ENCODE measurements at places on chromosomes 5 and 9.

- DNase-seq = no peak
Observed at GRCh38 chr5:151757233-151758140, 944 bp downstream of the ATOX1 start.

DNA sequence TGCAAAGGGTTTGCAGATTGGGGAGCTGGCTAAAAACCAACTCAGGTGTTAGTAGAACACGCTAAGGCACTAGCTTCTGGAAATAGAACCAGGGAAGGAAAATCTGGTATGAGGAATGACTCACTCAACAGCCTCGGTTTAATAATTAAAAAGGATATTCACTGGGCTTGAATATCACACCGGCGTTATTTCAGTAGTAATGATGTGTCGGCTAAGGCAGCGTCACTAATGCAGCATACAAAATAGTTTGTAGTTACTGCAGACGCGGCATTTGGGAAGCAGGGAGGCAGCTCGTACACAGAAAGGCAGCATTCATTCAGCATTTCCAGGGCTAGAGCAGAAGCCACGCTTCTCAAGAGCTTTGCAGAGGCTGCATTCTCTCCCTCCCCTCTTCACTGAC lies 1.7 kb downstream of the ADRA1B start:
- DNase-seq = no peak

DNA sequence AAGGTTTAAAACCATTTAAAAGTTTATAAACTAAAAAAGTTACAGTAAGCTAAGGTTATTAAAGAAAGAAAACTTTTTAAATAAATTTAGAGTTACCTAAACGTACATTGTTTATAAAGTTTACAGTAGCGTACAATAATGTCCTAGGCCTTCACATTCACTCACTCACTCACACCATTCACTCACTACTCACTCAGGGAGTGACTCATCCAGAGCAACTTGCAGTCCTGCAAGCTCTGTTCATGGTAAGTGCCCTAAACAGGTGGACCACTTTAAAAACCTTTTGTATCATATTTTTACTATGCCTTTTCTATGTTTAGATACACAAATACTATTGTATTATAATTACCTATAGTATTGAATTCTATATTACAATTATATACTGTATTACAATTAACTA lies 190.8 kb upstream of the RASA1 start:
- no peak for DNase-seq

DNA sequence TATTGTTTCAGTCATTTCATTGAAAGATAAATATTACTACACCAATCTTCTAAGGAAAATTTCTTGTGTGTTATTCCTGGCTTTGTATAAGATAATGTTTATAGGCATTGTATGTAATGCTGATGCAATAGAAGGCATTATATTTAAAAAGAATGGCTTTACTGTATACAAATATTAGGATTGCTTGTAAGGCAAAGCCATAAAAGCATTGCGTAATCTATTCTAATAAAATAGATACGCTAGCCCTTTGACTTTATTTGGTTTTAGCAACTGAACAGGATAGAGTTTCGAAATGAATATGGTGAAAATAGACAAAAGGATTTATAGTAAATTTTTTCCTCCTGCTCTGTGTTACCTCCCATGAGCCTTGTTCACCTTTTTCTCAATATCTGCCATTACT lies 5.5 kb upstream of the LYSMD3 start:
- no peak for DNase-seq

DNA sequence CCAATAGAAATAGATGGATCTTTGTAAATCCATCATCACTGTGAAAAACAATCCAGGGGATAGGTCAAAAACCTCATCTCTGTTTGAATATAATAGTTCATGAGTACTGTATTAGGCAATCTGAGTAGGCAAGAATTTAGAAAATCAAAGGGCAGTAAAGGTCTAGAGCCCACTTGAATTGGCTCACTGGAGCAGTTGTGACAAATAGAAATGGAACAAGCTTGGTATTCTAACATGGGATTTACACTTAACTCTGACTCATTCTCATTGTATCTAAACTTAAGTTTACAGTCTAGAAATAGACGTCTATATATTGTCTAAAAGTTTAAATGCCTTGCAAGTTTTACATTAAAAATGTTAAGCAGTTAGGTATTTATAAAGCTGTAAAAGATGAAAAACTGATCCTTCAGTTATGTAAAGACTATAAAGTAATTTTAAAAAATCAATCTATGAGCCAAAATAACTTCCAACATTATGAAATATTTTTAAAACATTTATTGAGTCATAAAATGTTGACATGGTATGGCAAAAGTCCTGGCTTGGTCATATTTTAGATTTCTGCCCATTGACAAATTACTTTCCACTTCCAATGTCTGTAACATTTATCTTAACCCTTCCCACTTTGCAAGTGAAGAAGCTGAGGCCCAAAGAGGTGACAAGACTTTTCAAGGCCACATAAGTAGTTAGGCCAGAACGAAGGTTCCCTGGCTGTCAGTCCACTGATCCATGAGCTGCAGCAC lies 203.7 kb upstream of the NREP start:
- DNase-seq = no peak

DNA sequence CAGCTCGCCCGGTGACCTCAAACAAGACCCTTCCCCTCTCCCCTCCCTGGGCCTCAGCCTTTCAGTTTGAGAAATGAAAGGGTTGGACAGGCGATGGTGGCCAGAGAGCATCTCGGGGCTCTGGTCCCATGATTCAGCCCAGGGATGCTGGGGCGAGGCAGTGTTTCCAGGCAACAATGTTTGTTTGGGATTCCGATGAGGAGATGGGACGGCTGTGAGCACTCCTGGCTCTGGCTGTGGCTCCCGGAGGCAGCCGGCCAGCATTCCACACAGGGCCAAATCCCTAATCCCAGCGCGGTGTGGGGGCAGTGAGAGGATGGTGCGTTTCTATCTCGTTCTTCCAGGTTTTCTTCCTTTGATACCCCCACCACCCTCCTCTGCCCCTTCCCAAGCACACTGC lies 66.0 kb downstream of the HMCN2 start:
- no peak for DNase-seq

DNA sequence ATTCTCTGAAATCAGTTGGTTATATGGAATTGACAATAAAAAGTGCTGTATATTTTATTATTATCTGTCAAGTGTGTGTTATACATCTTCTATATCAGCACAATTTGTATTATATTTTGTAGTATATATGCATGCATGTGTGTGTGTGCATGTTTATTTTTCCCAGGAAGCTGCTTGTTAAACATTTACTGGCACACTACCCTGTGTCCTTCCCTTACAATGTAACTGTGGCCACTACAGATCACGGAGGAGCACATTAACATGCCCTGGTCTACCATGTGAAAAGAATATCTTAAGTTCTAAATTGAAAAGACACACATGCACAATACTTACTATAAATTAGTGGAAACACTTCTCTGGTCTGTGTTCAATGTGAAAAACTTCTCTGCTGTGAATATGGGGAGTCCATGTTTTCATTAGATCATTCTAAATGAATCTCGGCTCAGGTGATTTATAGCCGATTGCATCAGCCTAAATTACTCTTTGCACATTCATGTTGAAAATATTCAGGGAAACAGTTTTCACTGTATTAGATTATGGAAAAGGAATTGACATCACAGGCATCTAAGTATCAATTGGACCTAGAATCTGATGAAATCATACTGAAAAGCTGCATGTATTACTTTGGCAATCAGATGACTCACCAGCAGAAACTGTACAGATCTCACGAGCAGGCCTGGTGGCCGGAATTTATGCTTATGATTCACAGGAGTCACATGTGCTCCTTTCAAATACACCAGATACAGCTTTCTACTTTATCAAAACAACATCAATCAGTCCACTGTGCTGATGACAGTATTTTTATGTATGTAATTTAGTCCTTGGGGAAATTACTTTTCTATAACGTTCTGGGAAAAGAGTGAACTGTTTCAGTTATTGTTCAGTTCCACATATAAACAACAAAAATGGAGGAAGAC lies 39.4 kb downstream of the LURAP1L start:
- peak; percentile 82 for DNase-seq

DNA sequence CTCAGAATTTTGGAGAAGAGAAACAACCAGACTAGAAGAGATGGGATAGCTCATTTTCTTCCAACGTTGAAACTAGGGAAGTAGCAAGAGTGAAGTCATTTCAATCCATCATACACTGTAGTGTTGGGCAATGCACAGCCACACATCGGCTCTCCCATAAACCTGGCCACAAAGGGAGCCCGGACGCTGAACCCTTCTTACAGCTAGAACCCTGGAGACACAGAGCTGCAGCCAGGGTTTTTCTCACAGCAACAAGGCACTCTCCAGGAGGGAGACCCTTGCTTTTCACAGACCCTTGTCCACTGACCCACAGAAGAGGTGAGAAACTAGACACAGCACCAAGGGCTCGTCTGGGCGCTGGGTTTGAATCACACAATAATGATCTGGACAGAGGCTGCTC lies 101.4 kb upstream of the FSTL4 start:
- DNase-seq = no peak

DNA sequence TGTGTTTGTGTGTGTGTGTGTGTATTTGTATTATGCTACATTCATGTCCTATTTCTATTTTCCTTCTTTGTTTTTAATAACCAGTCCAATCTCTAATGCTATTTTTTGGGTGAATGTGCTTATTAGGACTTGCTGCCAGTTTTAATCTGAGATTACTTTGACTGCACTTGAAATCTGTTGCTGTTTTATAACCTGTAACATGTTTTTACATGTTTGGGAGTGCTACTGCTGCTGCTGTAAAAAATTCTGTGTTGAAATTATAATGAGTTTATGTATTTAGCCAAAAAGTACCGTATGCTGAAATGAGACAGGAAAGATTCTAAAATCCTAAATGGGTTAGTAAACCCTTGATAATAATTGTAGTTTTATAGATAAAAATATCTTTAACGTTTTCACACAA lies 104.7 kb upstream of the SSBP2 start:
- no peak for DNase-seq

DNA sequence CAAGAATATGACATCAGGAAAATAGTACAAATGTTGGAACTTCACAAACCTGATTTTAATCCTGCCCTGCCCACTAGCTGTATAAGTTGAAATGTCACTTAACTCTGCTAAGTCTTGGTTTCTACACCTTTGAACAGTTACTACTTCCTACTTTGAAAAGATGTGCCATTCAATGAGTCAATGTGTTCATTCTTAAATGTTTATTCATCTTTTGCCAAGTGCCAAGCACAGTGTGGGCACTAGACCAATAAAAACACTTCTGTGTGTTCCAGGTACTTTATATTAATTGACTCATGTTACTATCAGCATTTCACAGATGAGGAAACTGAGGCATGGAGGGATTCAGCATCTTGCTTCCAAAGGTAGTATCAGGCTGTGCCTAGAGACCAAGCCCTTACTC lies 12.8 kb downstream of the PDCL start:
- no peak for DNase-seq

DNA sequence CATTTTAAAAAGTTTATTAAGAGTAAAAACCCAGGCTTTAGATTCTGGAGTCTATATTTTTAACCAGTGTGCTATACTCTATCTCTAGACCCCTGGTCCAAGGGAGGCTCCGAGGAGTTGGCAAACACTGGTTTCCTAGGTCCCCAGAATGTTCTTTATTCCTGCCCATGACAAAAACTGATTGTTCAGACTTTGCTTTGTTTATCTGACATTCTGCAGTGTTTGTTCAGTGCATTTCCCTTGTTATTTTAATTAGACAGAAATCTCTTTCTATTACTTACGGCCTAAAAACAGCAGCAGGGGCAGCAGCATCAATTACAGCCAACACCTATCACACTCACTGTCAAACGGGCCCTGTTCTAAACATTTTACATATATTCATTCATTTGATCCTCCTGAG lies 2011.6 kb upstream of the WWC1 start:
- DNase-seq = no peak

DNA sequence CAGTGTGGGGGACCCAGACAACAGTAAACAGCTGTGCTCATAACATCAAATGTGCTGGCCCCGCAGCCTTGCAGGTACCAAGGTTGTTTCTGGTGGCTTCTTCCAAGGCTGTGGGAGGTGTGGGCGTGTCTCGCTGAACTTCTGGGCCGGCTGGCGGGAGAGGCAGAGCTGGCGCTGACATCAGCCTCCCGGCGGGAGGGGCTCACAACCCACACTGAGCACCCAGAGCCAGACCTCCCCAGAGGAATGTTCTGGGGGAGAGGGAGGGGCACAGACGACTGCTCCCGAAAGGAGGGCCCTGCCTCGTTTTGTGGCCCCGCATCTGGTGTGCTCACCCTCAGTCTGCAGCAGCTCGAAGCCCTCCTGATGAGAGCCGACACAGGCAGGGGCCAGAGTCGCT lies 6.9 kb upstream of the SLC12A7 start:
- DNase-seq = peak; percentile 45

DNA sequence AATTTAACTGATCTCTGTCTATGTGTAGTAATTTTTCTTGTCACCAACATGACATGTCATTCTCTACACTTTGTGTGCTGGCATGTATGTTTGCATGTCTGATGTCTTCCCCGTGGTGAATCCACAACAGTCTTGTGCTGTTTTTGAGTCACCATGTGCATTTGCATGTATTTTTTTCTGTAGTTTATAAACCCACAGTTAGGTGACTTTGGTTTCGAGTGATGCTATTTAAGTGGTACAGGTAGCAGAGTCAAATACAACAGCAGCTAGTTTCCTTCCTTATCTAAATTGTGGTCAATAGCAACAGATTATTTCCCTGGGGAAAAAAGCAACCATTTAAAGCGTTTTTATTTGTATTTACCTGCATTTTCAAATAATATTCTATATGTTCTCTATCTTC lies 89.9 kb upstream of the FSD1L start:
- no peak for DNase-seq

GRCh38 chr5:91016954-91017700 lies 366.0 kb downstream of the ARRDC3 start:
- DNase-seq = no peak

DNA sequence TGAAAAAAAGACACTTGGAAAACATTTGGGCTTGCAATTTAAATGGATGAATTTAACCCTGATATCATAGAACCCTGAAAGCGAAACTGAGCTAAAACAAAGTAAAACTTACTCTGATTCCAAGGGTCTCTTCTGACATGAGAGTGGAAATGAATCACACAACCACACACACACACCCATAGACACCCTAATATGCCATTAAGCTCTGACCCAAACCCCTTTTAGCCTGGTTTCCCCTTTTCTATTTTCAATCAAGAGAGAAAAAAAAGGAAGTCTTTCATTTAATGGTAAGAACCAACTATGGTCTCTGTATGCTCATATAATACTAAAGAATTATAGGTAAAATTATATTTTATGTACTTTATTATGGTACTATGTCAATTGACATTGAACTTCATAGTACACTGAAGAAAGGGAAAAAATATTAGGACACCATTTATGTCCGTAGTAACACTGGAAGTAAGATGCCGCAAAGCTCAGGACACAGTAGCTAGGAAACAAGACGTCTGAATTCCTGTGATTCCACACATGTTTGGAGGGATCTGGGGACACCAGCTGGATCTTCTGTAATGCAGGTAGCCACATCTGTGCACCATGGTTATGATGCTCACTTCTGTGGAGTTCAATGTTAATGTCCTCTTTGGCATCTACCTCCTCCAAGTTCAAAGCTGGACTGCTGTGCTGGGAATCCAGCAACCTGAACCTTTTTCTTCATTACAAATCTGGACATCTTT lies 95.8 kb downstream of the PCSK1 start:
- no peak for DNase-seq

GRCh38 chr5:14816999-14817761 lies 54.4 kb downstream of the ANKH start:
- DNase-seq = no peak

- DNase-seq = no peak
Observed at GRCh38 chr9:17251100-17251499, 116.3 kb downstream of the CNTLN start.

Data from BE2C (cell line).